ENCODE measurements at places on chromosomes 11 and 22. TPM values are rescaled to one million over a fixed set of nuclear protein-coding genes. Genes with fewer than 3 reads are reported as not detected.

GRCh38 chr22:37534445-37534844 is 15.2 kb upstream of the CARD10 start:
- H3K36me3 ChIP-seq: no peaks in the 10 kb centered on the region
- peaks cover 7% of the 10 kb centered on the region for H3K4me1 ChIP-seq
- DNase-seq: peak; percentile 12
- no peak overlapping the region for H3K27ac ChIP-seq
- H3K4me3 ChIP-seq: no peak overlapping the region

DNA sequence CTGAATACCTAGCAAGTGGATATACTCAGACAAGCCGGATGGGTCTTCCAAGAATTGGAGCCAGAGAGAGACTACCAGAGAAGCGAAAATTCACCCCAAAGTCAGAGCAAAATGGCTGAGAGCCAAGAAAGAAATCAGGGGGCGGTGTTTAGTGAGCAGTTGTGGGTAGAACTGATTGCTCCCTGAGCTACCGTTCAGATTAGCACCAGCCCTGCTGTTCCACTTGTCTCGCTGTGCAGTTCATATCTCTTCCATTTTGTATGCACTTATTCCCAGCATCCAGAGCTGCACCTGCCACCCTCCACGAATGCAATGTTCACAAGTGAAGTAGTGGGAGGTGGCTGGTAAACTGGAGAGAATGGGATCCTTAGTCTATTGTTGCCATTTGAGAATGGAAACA is 25.5 kb downstream of the DRD2 start:
- H3K36me3 ChIP-seq: no peaks in the 10 kb centered on the region
- H3K27ac ChIP-seq: no peak overlapping the region
- DNase-seq: no peak
- no peaks in the 10 kb centered on the region for H3K27me3 ChIP-seq

DNA sequence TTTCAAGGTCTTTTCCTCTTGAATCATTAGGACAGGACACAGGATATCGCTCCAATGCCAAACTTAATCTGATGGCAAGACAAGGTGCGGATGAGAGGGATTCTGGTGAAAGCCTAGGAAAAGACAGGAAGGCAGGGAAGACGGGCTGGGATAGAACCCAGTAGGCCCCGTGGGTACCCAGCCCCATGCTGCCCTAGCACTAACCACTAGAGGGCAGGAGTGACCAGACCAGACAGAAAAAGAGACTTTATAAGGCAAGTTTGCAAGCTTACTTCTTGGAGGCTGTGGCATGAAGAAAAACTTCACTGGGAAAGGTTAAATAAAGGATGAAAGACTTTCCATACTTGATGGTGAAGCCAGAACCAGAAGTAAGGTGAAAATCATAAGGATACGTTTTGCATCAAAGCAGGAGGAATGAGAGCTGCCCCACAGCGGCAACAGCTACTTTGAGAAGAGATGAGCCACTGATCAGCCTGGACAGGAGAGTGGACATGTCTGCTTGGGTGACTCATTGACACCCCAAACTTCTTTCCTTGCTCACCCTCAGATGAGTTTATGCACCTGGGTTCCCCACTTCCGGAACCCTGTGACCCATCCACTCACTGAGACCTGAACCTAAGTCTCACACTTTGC is 39.8 kb downstream of the SYN3 start:
- no peak overlapping the region for H3K4me3 ChIP-seq
- no peak for DNase-seq
- no peaks in the 10 kb centered on the region for H3K4me1 ChIP-seq
- no peaks in the 10 kb centered on the region for H3K36me3 ChIP-seq
- no peak overlapping the region for H3K27ac ChIP-seq

Gene DEFB131B
- not detected for total RNA-seq

All from left lung (tissue), 14 donors.